ENCODE measurements at places on chromosomes 7 and 10.

- DNase-seq, result no peak
These were observed 178.3 kb downstream of the GRID1 start for GRCh38 chr10:86188326-86188725.

DNA sequence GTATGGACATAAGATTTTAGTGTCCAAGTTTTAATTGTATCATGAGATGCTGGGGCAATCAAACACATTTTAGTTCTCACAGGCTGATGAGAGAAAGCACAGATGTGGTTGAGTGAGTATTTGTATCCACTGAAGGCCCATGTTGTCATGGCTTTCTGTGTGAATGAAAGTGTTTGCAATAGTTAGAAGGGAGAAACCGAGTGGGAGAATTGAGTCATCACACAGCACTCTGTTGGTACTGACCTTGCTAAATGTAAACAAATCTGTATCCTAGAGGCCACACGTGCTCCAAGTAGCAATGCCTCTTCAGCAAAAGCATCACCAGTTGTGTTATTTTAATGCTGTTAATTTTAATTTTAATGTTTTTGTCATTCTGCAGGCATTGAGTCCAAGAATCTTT, 121.2 kb downstream of the EMX2 start:
- DNase-seq, result no peak

DNA sequence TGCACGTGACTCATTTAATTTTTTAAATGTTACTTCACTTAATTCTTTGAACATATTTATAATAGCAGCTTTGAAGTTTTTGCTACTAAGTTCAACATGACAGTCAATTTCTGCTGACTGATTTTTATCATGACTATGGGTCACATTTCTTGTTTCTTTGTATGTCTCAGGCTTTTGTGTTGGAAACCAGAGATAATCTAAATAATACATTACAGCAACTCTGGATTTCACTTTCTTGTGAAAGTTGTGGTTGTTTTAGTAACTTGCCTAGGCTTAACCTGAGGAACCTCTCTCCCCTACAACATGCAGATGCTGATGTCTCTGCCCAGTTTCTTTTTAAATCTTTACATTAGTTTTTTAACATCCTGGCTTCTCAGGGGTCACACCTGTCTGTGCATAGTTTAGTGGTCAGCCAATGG, 180.8 kb downstream of the CCDC71L start:
- no peak for DNase-seq

DNA sequence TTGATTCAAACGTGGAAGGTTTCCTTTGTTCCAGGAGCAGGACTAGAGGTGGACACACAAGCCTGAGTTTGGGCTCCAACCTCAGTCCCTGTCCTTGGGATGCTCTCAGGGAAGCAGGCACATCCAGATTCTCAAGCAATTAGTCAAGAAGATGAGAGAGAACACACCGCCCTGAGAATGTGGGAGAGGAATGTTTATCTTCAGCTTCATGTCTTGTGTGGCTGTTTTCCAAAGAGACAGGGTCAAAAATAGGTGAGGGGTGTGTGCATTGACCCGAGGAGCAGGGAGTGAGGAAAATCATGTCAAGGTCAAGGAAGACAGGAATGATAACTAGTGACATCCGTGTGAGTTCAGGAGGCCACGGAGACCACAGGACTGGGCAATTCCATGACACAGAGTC, 472.2 kb upstream of the C7orf33 start:
- DNase-seq, result no peak

- DNase-seq, result no peak
These were observed 350.0 kb downstream of the FGFR2 start for GRCh38 chr10:121248266-121248665.

- no peak for DNase-seq
These were observed 575.0 kb upstream of the MGMT start for GRCh38 chr10:128892005-128892404.

- DNase-seq, result no peak
These were observed 6.6 kb downstream of the ADGRA1 start for GRCh38 chr10:133094286-133094685.

DNA sequence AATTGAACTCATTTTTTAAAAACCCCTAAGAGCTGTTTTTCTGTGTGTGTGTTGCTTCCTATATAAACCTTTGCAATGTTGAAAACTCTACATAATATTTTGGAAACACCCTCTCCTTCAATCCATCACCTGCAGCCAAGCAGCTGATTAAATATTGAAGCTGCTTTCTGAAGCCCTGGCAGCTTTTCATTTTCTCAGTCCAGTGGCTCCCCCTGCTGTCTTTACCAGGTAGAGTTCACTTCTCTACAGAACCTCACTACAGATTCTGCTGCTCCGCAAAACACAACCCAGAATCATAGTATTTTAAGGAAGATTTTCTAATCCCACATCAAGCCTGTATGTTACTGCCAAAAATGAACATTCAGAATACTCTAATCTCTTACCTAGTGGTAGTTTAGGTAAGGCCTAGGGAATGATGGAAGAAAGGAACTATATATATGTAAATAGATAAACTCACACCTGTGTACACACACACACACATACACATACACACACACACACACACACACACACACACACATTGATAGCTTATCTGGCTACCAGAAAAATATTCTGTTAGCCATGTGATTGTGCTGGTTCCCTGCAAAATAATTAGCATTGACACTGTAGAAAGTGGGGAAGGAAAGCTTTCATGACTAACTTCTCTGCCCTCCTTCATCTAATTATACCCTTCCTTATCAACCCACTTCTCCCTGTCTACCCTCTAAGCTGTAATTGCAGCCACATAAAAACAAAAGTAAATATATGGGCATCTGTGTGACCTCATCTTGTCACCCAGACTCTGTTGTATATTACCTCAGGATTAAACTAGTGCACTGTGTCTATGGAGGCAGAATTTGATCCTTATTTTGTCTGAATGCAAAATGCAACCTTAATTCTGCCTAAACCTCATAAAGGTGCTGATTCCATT, 229.5 kb upstream of the FZD1 start:
- DNase-seq, result peak; percentile 12

GRCh38 chr10:87960230-87960629, 96.8 kb downstream of the PTEN start:
- DNase-seq, result no peak

DNA sequence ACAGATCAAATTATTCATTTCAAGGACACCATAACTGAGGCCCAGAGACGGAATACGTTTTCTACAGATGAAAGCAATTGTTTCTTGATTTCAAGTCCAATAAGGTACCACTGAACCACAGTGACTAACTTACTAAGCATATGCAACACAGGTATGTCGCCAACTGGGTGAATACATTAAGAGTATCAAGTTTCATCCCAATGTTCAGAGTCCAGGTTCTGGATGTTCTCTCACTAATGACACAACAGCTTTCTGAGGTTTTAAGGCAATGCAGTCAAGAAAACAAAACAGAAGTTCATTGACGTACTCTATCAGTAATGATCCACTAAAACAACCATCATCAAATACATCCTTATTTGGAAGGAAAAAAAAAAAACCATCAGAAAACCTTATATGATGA, 35.8 kb downstream of the NSUN6 start:
- DNase-seq, result no peak

GRCh38 chr10:58856508-58857240, 319.8 kb upstream of the PHYHIPL start:
- DNase-seq, result no peak

DNA sequence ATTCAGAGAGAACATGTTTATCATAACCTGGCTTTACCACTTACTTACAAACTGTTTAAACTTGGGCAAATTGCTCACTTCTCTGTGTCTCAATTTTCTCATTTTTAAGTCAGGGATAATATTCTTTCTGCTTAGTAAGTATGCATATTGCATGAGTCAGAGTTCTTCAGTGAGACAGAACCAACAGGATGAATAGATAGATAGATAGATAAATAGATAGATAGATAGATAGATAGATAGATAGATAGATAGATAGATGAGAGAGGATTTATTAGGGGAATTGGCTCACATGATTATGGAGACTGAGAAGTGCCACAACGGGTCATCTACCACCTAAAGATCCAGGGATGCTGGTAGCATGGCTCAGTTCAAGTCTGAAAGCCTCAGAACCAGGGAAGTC, 15.7 kb upstream of the SMIM30 start:
- no peak for DNase-seq

DNA sequence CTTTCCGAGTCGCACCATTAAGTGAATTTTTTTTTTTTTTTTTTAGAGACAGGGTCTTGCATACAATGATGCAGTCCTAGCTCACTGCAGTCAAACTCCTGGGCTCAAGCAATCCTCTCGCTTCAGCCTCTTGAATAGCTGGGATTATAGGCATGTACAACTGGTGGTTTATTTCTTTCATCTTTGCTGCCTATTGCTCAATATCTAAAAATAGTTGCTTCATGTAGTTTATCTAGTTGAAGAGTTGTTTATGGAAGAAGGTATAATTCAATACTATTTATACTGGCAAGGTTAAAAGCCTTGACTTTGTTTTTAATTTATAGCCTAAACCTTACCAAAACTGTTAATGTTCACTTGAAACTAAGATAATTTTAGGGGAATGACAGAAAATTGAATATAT, 66.9 kb downstream of the SEMA3D start:
- DNase-seq, result no peak
